ENCODE measurements at places on chromosomes 3 and 15. TPM values are rescaled to one million over a fixed set of nuclear protein-coding genes. Genes with fewer than 3 reads are reported as not detected.

CLDN16 gene
- total RNA-seq = 0.25 TPM

GOLGA6L10 gene
- 0.43 TPM for total RNA-seq

ATP13A4 gene
- 0.52 TPM for total RNA-seq

PTH1R gene
- total RNA-seq = 23.9 TPM

GOLIM4 gene
- total RNA-seq = 22.0 TPM

CYP19A1 gene
- total RNA-seq = 1.3 TPM

USP50 gene
- not detected for total RNA-seq

TRPC1 gene
- 30.2 TPM for total RNA-seq

LRRC31 gene
- total RNA-seq = not detected

CTXND1 gene
- 0.46 TPM for total RNA-seq

SHC4 gene
- 0.10 TPM for total RNA-seq

EEF1AKMT4 gene
- 2.9 TPM for total RNA-seq

CYP1A1 gene
- total RNA-seq = not detected

LRIG1 gene
- 60.4 TPM for total RNA-seq

PEX5L gene
- 1.1 TPM for total RNA-seq

TNNC1 gene
- total RNA-seq = 2.3 TPM

SEMA3B gene
- total RNA-seq = 52.4 TPM

SMCO1 gene
- not detected for total RNA-seq

C2CD4A gene
- total RNA-seq = not detected

TMF1 gene
- 30.1 TPM for total RNA-seq

TRAK1 gene
- 12.4 TPM for total RNA-seq

ZNF774 gene
- 4.3 TPM for total RNA-seq

A4GNT gene
- not detected for total RNA-seq

ICE2 gene
- 24.3 TPM for total RNA-seq

MYL3 gene
- total RNA-seq = 4.3 TPM

LMAN1L gene
- total RNA-seq = not detected

LIPC gene
- 0.72 TPM for total RNA-seq

COMMD4 gene
- 42.0 TPM for total RNA-seq

TIMP4 gene
- total RNA-seq = 4.2 TPM

CTSH gene
- total RNA-seq = 116 TPM

TCTA gene
- total RNA-seq = 28.3 TPM

NR1I2 gene
- total RNA-seq = 0.36 TPM

PIERCE2 gene
- total RNA-seq = 3.9 TPM

FGF12 gene
- total RNA-seq = 2.8 TPM

KLF13 gene
- total RNA-seq = 36.0 TPM

SLCO3A1 gene
- total RNA-seq = 20.0 TPM

ERICH6 gene
- 0.51 TPM for total RNA-seq

NUP210 gene
- total RNA-seq = 3.8 TPM

UROC1 gene
- total RNA-seq = not detected

ADAM10 gene
- total RNA-seq = 70.8 TPM

CORO2B gene
- 16.2 TPM for total RNA-seq

GOLGA8G gene
- not detected for total RNA-seq

BTD gene
- total RNA-seq = 35.0 TPM

KIF23 gene
- total RNA-seq = 0.80 TPM

ANKRD34C gene
- not detected for total RNA-seq

KLHL6 gene
- total RNA-seq = 0.43 TPM

DLL4 gene
- 10.7 TPM for total RNA-seq

CRABP1 gene
- not detected for total RNA-seq

MUSTN1 gene
- 2.3 TPM for total RNA-seq

REC114 gene
- not detected for total RNA-seq

SNX22 gene
- total RNA-seq = 2.3 TPM

CIP2A gene
- total RNA-seq = 4.1 TPM

IL5RA gene
- total RNA-seq = 1.4 TPM

AGTR1 gene
- 0.99 TPM for total RNA-seq

MB21D2 gene
- total RNA-seq = 5.4 TPM

TMEM108 gene
- 0.27 TPM for total RNA-seq

UBE2Q2 gene
- total RNA-seq = 28.6 TPM

PRTG gene
- total RNA-seq = 8.9 TPM

TRPM1 gene
- not detected for total RNA-seq

All from ovary (tissue), 10 donors.